ENCODE measurements at places on chromosomes 12 and 14.

DNA sequence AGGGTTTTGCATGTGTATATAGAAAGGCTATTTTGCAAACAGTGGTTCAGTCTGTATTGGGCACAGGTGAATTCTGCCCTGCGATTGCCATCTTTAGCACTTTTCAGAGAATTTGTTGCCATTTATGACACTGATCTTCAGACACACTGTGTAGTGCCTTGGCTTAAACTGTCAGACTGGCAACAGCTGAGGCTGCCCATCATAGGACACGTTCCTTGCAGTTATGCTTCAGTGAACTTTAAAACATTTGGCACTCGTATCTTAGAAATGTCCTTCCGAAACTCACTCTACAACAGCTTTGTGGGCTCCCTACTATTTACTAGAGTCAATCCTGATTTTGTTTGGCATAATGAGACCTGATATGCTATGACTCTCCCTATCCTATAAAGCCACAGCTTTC, 29.1 kb downstream of the AP5M1 start:
- no peak for DNase-seq

GRCh38 chr14:68546839-68547238, 246.0 kb downstream of the ZFP36L1 start:
- no peak for DNase-seq

- DNase-seq, result no peak
Measured at GRCh38 chr12:111425655-111426054, 19.9 kb downstream of the SH2B3 start.

GRCh38 chr14:60777856-60778578, 43.5 kb downstream of the MNAT1 start:
- DNase-seq, result no peak

DNA sequence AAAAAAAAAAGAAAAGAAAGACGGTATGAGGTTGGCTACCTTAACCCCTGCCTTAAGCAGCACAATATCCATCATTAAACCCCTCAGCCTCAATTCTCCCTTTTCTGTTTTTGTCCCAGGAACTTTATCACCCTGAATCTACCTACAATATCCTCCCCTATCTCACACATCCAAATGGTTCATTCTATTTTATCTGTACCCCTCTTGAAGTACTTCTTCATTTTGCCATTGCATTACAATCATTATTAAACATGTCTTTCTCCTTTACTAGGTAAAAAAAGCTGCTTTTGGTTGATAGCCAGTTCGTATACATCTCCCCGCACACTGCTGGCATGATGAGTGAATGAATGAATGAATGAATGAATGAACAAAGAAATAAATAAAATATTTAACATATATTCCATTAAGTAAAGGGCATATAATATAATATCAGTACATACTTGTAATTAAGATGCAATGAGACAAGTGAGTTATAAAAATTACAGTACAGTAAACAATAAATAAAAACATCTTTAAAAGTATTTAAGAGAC, 364 bp upstream of the GPR65 start:
- DNase-seq, result no peak

GRCh38 chr12:53867216-53868012, 71.2 kb upstream of the HOXC13 start:
- DNase-seq, result no peak

DNA sequence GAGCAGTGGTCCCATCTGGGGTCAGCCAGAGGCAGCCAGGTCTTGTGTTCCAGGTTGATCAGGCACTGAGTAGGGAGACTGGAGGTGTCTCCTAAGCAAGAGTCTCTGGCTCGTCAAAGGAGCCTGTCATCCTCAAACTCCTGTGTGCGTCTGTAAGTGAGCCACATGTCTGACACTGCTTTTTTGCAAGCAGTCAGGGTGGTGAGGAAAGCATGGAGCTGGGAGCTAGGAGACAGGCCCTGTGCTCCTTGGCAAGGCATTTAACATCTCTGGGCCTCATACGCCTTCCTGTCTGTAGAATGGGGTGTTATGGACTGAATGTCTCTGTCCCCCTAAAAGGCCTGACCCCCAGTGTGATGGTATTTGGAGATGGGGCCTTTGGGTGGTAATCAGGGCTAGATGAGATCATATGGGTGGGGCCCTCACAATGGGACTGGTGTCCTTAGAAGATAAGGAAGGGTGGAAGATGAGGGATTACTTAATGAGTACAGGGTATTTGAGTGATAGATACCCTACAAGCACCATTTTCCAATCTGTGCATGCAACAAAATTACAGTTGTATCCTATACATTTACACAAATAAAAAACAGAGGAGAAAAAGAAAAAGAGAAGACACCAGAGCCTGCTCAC, 53.0 kb downstream of the ARL6IP4 start:
- DNase-seq, result no peak

DNA sequence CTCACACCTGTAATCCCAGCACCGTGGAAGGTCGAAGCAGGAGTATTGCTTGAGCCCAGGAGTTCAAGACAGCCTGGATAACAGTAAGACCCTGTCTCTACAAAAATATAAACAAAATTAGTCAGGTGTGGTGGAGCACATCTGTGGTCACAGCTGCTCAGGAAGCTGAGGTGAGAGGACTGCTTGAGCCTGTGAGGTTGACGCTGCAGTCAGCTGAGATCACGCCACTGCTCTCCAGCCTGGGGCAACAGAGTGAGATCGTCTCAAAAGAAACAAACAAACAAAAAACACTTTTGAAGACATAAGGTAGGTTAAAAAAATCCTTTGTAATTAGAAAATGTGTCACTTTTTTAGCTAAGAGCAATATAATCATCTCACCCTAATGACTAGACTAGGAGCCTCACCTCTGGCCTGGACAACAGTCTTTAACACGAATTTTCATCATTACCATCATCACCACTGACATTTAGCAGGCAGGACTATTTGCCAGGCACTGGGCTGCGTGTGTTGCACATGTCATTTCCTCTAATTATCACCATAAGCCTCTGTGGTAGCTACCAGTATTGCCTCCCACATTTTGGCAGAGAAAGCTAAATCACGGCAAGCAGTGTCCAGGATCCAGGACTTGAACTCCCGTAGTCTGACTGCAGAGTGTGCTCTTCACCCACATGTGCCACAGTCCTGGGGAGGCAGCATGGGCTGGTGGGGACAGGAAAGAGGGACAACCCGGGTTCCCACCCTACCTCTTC, 4.6 kb upstream of the SYCP3 start:
- peak; percentile 7 for DNase-seq

- DNase-seq, result no peak
Measured at GRCh38 chr14:68020999-68021663, 201.6 kb downstream of the RAD51B start.

DNA sequence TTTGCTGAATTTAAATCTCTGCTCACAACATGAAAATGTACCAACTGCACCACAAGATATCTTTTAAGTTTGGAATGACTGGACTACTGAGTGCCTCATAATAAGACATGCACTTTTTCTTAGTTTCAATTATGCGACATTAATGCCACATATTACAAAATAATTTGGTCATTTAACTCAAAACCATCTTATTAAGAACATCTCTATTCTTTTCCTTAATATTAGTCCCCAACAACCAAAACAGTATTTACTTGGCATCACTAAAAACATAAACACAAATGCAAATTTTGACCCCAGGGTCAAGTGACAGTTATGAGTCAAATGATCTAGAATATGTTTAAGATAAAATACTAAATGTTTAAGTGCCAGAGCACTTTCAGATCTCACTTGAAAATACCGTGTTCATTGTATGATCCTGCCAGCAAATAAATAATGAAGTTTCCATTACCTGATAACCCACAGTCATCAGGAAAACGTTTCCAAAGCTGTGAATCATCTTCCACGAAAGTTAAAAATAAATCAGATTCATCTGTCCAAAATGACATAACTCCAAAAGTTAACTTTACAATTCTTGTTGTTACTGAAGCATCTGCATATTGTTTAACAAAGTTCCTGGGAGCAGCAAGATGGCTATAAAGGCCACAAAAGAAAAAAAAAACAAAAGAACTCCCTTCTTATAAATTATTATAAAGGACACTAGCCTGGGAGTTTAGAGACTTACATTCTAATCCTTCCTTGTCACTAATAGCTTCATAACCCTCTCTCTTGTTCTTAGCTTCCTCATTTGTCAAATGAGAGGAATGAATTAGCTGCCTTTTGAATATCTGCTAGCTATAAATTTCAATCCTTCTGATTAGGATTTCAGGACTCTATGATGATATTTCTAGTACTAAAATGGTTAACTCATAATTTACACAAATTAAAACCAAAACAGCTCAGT, 30.5 kb upstream of the AP4S1 start:
- DNase-seq, result no peak

GRCh38 chr12:112838731-112839130, 47.2 kb downstream of the RPH3A start:
- no peak for DNase-seq

- DNase-seq, result no peak
Measured at GRCh38 chr14:63405715-63406114, 87.0 kb upstream of the GPHB5 start.

DNA sequence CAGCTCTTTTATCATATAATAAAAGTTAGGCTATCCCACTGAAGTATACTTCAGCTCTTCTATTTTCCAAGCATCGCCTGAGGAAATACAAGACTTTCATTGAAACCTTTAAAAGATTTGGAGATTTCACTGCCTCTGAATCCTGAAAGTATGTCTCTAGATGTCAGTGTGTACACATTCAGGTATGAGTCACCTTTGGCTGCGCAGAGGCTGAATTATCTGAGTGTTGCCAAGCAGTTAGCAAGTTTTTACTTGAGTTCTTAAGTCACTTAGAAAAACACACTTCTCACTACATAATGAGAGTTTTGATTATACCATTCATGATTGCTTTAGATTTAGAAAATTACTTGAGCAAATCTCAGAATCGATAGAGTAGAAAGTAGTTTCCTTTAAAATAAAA, 210.3 kb downstream of the TMTC2 start:
- DNase-seq, result no peak

- no peak for DNase-seq
Measured at GRCh38 chr14:100577321-100577985, 9.8 kb downstream of the BEGAIN start.

DNA sequence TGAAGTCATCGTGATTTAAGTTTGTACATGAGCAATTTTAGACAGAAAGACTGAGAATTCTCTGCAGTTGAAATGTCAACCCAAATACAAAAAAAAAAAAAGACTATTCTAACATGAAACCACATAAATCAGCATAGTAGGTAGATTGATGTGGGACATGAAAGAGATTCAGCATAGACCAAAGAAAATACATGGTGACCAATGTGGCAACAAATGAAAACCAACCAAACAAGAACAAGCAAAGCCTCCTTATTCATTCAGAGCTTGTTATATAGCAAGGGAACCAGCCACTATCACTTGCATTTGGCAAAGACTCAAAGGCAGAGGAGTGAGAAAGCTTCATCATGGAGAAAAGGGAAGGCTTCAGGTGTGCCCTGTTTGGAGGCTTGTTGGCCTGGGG, 144.4 kb upstream of the TMPO start:
- DNase-seq, result no peak

DNA sequence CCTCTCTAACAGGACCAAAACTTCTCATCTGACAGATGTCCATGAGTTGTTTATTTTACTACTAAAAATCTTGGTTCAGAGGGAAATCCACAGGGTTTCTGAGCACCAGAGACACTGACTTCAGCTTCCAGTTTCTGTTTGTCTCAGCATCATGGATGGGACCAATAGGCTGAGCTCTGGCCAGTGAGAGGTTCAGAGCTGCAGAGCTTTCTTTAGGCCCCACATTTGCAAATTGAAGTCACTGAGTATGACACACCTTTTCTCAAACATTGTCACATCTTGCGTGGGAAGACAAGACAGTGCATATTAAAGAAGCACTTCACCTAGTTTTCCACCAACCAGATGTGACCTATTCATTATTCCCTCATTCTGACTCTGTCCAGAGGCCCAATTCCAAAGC, 45.2 kb downstream of the RDH12 start:
- no peak for DNase-seq

DNA sequence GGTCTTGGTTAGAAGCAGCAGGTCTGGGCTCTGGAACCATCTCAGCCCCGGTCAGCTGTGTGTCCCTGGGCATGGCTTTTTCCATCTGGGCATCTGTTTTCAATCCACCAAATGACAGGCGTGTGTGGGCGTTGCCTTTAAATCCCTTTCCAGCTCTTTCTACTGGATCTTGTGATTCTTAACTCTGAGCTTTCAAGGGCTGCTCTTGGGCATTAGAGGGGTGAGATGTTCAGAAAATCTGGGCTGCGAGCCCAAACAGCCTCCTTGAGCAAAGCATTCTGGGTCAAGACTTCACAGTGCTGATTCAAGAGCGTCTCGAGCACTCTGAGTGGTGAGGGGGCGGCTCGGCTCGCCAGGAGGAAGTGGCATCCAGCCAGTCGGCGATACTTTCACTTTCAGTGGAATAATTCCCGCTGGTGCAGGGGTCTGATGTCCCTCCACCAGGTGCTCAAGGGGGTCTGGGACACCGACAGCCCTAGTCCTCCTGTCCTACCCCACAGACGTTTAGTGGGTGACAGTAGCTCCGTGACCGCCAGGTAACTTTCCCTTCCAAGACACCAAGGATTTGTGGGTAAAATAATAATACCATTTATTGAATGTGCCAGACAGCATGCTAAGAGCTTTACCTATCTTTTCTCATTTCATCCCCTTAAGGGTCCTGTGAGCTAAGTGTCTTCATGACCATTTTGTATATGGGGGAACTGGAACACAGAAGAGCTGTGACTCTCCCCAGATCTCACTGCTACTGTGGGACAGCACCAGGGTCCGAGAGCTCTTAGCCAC, 114.0 kb downstream of the PLXNC1 start:
- peak; percentile 56 for DNase-seq

GRCh38 chr12:117679776-117680175, 289.0 kb downstream of the KSR2 start:
- DNase-seq, result no peak

DNA sequence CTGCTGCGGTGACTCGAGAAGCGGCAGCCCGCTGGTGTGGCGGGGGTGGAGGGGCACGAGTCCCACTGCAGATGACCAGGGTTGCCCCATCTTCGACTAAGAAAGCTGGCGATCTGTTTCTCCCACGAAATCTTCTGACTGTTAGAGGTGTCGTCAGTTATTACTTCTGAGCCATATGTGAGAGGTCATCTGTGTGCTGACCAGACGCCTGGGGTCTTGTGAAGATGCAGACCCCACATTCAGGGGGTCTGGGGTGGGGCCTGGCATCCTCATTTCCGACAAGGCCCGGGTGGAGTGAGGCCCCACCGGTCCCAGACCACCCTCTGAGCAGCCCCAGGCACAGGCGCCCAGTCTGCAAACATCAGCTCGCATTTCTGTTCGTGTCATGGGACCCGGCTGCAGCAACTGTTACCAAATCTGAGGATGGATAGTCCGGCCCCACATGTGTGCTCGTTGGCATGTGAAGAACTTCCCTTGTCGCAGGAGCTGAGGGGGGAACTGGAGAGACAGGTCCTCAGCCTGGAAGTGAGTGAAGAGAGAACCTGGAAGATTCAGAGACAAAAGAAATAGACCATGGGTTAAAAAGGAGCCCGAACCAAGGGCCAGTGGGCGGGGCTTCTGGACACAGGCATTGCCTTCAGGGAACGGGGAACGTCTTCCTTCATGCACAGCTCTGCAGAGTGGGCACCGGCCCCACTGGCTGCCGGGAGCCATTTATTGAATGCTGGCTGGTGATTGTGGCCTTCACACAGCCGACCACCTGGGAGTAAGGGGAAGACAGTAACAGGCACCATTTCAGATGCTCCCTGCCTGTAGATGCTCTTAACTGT, 135.2 kb downstream of the ADGRD1 start:
- DNase-seq, result no peak

- DNase-seq, result no peak
Measured at GRCh38 chr12:64293654-64294364, 71.7 kb upstream of the KICS2 start.

GRCh38 chr12:5177096-5177495, 133.4 kb downstream of the KCNA5 start:
- no peak for DNase-seq

GRCh38 chr14:104687601-104688504, 1.6 kb upstream of the INF2 start:
- DNase-seq, result no peak

Data from esophagus squamous epithelium (tissue), 5 donors.